PC-3 (cell line): ENCODE measurements at places on chromosomes 12 and 14. TPM values are rescaled to one million over a fixed set of nuclear protein-coding genes. Genes with fewer than 3 reads are reported as not detected.

- H3K27me3 ChIP-seq, result no peaks in the 10 kb centered on the region
- H3K27ac ChIP-seq, result no peak overlapping the region
- H3K4me1 ChIP-seq, result no peaks in the 10 kb centered on the region
- DNase-seq, result no peak
- no peak overlapping the region for H3K4me3 ChIP-seq
Measured at GRCh38 chr14:71408362-71409030, 501.2 kb downstream of the PCNX1 start.

- no peak overlapping the region for H3K4me3 ChIP-seq
- H3K36me3 ChIP-seq, result no peaks in the 10 kb centered on the region
- H3K27me3 ChIP-seq, result 0 out of 2 replicates have a peak, but pooled peaks cover 3% of the 10 kb centered on the region
- peaks cover 20% of the 10 kb centered on the region for H3K4me1 ChIP-seq
- DNase-seq, result no peak
- no peak overlapping the region for H3K27ac ChIP-seq
Measured at GRCh38 chr12:53754188-53754585, 2.4 kb upstream of the CISTR start.

GRCh38 chr12:88574278-88574677, 6.0 kb downstream of the KITLG start:
- H3K36me3 ChIP-seq, result no peaks in the 10 kb centered on the region
- no peak for DNase-seq
- no peak overlapping the region for H3K27ac ChIP-seq
- peaks cover 43% of the 10 kb centered on the region for H3K4me1 ChIP-seq

PTPRQ gene
- 0.07 TPM in 1 of 2 replicates, not detected in the other for total RNA-seq

EPYC gene
- total RNA-seq, result not detected in 2 replicates

GRCh38 chr14:53808042-53808441, 148.6 kb downstream of the BMP4 start:
- no peaks in the 10 kb centered on the region for H3K36me3 ChIP-seq
- no peaks in the 10 kb centered on the region for H3K27me3 ChIP-seq
- H3K27ac ChIP-seq, result no peak overlapping the region
- DNase-seq, result no peak
- no peaks in the 10 kb centered on the region for H3K4me1 ChIP-seq
- H3K4me3 ChIP-seq, result no peak overlapping the region

ZNF10 gene
- total RNA-seq, result 1.9 and 2.0 TPM in 2 replicates
